ENCODE measurements at places on chromosomes 2 and 18. TPM values are rescaled to one million over a fixed set of nuclear protein-coding genes. Genes with fewer than 3 reads are reported as not detected.

DNA sequence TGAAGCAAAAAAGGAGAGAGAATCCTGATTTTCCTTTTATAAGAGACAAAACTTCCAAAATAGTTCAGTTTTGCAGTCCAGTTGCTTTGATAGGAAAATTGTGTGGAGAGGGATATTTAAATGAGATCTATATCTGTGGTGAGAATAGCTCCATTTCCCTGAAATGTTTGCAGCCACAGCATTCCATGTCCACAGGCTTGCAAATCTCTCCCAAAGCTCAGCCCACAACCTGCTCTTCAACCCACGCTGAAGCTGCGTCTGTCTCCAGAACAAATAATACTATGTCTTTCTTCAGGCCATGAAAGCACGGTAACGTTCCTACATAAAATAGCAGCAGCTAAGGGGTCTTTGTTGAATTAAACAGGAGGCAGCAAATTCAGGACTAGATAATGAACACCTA lies 31.8 kb downstream of the TMEM17 start:
- no peak overlapping the region for H3K4me3 ChIP-seq
- H3K27ac ChIP-seq: no peak overlapping the region
- H3K36me3 ChIP-seq: no peaks in the 10 kb centered on the region
- DNase-seq: no peak
- H3K4me1 ChIP-seq: peaks cover 18% of the 10 kb centered on the region
- H3K27me3 ChIP-seq: no peaks in the 10 kb centered on the region

SLC11A1 gene
- not detected for total RNA-seq

CDK5R2 gene
- total RNA-seq: 0.43 TPM

DNA sequence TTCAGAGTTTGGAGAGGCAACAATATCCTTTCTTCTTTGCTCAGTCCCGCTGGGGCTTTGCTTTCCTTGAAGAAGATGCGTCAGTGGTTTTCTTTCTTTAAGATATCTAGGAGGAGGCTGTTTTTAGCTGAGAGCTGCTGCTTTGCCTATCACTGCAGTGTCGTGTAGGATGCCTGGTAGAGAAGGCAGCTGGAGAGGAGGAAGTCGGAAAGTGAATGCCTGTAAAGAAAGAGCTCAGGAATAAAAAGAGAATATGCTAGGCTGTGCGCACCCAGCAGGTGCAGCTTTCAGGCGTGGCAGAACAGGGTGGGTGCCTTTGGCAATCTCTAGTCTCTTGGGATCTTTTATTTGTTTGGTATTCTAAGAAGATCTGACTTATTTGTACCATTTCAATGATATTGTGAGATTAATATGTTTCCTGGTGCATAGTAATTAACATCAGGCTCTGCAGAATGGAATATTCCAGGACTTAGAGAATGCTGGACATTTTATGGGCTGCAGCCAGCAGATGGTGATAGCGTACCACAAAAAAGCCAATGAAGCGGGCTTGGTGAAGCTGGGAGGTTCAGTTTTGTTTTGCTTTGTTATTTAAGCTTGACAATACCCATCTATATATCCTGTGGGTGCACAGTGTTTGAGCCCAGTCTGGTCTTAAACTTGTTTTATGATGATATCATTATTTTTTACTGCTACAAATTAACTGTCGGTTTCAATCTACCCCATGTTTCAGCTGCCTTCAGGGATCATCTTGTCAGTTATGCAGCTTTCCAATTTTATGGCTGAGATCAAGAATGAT lies 34.9 kb downstream of the CAVIN2 start:
- no peak overlapping the region for H3K27ac ChIP-seq
- no peaks in the 10 kb centered on the region for H3K36me3 ChIP-seq
- H3K27me3 ChIP-seq: no peaks in the 10 kb centered on the region
- peak; percentile 70 for DNase-seq
- H3K4me3 ChIP-seq: no peak overlapping the region

ZNF892 gene
- total RNA-seq: 17.9 TPM

DNA sequence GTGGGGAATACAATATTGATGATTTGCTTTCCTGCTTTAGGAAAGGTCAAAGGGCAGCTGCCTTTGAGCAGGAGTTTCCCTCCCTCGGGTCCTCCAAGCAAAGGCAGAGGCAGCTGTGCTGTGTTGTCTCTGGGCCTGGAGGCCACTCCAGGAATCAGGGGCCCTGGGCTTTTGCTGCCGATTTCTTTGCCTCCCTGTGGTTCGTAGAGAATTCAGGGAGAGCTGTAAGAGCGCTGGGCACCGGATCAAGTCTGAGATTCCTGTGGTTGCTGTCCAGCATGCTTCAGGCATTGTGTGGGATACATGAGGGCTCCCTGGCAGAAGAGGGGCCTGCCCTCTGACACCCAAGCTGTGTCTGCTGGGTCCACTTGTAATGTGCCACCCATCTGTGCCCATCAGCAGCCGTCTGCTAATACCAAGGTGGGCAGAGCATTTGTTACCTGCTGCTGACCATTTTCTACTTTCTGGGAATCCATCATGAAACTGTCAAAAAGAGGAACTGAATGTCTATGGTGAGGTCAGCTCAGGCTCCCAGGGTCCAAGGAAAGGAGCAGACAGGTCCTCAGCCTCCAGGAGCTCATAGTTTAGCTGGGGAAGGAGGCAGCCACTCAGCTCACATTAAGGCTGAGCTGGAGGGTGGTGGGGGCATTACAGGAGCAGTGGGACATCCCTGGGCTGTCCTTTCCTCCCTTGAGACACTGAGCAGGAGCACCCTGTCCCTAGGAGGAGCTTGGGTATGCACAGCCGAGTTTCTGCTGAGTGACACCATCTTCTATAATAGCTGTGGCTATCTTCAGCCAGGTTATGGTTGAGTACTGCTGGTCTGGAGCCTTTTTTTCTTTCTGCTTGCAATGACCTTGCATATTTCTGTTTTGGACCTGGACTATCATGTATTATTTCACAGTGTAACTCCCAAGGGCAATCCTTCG lies 68.5 kb downstream of the CTIF start:
- no peaks in the 10 kb centered on the region for H3K27me3 ChIP-seq
- H3K36me3 ChIP-seq: no peaks in the 10 kb centered on the region
- H3K4me1 ChIP-seq: no peaks in the 10 kb centered on the region
- DNase-seq: no peak
- no peak overlapping the region for H3K4me3 ChIP-seq
- H3K27ac ChIP-seq: no peak overlapping the region

CRYGB gene
- not detected for total RNA-seq

DNA sequence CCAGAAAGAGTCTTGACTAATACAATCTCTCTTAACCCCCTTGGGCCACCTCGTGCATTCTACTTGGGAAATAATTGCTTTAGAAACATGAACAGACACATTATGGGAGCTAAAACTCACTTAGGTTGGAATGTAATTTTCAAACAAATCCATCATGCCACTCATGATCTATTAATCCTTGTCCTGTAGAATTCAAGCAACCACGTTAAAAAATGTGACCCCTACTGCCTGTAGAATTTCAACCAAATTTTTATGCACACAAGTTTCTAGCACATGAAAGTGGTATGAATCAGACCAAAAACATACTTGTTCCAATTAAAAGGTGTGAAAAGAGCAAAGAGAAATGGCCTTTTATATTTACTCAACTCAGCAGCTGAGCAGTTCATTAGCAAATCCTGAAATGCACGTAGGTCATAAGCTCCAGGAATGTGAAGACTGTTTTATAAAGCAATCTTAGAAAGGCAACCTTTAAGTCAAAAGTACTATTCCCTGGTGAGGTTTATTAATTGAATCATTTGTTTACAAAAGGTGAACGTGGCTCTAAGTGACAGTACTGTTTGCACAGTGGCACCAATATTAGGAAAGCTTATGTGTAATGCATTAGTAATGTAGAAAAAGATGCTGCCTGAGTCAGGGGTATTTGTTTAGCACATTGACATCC lies 459.4 kb upstream of the UBE2E3 start:
- DNase-seq: no peak
- no peaks in the 10 kb centered on the region for H3K27me3 ChIP-seq
- no peak overlapping the region for H3K27ac ChIP-seq
- no peak overlapping the region for H3K4me3 ChIP-seq
- H3K36me3 ChIP-seq: no peaks in the 10 kb centered on the region

SLC16A14 gene
- total RNA-seq: 4.0 TPM

GRCh38 chr18:59189746-59190145 lies 30.2 kb upstream of the GRP start:
- no peak for DNase-seq
- no peaks in the 10 kb centered on the region for H3K27me3 ChIP-seq
- no peaks in the 10 kb centered on the region for H3K36me3 ChIP-seq
- H3K4me3 ChIP-seq: no peak overlapping the region
- H3K27ac ChIP-seq: no peak overlapping the region

GAREM2 gene
- 23.8 TPM for total RNA-seq

- H3K27ac ChIP-seq: no peak overlapping the region
- no peaks in the 10 kb centered on the region for H3K27me3 ChIP-seq
- H3K4me3 ChIP-seq: no peak overlapping the region
Measured at GRCh38 chr2:134074619-134075018, 179.3 kb upstream of the MGAT5 start.

SAG gene
- total RNA-seq: not detected

IL18R1 gene
- 0.17 TPM for total RNA-seq

DNA sequence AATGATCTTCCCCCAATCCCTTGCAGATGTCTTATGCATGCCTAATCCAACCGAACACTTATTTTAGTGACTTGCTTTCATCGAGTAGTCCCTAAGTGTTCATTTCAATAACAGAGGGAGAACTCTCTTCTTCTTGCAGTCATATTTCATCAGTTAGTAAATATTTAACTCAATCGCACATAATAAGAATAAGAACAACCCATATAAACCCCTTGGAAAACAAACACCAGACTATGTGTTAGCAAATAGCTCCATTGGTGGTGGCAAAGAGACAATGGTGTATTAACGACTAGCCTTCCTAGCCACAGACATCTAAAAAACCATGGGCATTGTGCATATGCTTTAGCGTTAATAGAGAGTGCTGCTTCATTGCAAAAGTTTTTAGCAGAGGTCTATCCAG lies 725.8 kb downstream of the BCL11A start:
- H3K36me3 ChIP-seq: no peaks in the 10 kb centered on the region
- no peak overlapping the region for H3K4me3 ChIP-seq
- H3K4me1 ChIP-seq: no peaks in the 10 kb centered on the region
- no peaks in the 10 kb centered on the region for H3K27me3 ChIP-seq

SCN2A gene
- total RNA-seq: 0.52 TPM

- peak overlapping the region; percentile 72 for H3K27ac ChIP-seq
- no peak overlapping the region for H3K4me3 ChIP-seq
- no peak for DNase-seq
- no peaks in the 10 kb centered on the region for H3K27me3 ChIP-seq
Measured at GRCh38 chr2:241286348-241287090, 29.0 kb downstream of the HDLBP start.

- no peaks in the 10 kb centered on the region for H3K36me3 ChIP-seq
- no peaks in the 10 kb centered on the region for H3K27me3 ChIP-seq
- no peak for DNase-seq
Measured at GRCh38 chr2:169964740-169965139, 137.5 kb downstream of the UBR3 start.

Measured in GM23338 (cell line).